ENCODE measurements at places on chromosomes 4 and X.

- no peaks in the 10 kb centered on the region for H3K36me3 ChIP-seq
- H3K27ac ChIP-seq, result peak overlapping the region; percentile 64
- peaks cover 2% of the 10 kb centered on the region for H3K27me3 ChIP-seq
- no peak for DNase-seq
Measured at GRCh38 chrX:154000051-154000450, 19.7 kb downstream of the IRAK1 start.

- no peak overlapping the region for H3K27ac ChIP-seq
- peaks cover 13% of the 10 kb centered on the region for H3K27me3 ChIP-seq
- H3K4me3 ChIP-seq, result no peak overlapping the region
- no peaks in the 10 kb centered on the region for H3K36me3 ChIP-seq
- DNase-seq, result no peak
Measured at GRCh38 chrX:2931612-2932011, 2.5 kb upstream of the ARSD start.

DNA sequence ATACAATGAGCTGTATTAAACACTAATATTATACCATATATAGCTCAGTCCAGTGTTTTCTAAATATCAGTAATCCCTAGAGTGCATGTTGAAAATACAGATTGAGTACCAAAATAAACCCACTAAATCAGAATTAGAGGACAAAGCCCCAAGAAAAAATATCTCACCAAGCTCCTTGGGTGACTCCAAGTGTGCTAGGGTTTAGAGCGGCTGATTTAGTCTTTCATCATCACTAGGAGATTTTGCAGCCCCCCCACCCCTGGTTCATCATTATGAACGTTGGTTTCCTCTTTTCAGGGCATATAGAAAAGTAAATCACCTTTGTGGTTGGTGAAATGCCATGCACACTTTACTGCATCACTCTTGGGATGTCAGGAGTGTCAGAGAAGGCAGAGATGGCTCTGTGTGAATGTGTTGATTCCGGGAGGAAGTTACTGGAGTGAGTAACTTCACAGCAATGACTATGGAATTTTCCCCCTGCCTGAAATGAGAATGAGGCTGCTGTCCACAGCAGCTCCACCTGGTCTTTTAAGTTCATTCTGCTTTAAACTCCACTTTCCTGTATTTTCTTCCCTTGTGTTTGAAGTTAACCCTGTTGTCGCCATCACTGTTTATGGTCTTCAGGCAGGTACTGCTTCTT is 25.2 kb upstream of the ANAPC4 start:
- H3K27ac ChIP-seq, result no peak overlapping the region
- H3K36me3 ChIP-seq, result no peaks in the 10 kb centered on the region
- H3K27me3 ChIP-seq, result peaks cover 2% of the 10 kb centered on the region
- H3K4me3 ChIP-seq, result no peak overlapping the region

GRCh38 chr4:98284640-98285046 is 23.5 kb downstream of the RAP1GDS1 start:
- DNase-seq, result no peak
- H3K27me3 ChIP-seq, result peaks cover 2% of the 10 kb centered on the region
- no peaks in the 10 kb centered on the region for H3K36me3 ChIP-seq

- no peak overlapping the region for H3K4me3 ChIP-seq
- H3K27ac ChIP-seq, result no peak overlapping the region
- no peak for DNase-seq
- no peaks in the 10 kb centered on the region for H3K36me3 ChIP-seq
- no peaks in the 10 kb centered on the region for H3K27me3 ChIP-seq
Measured at GRCh38 chrX:154727418-154727817, 23.5 kb downstream of the GAB3 start.

DNA sequence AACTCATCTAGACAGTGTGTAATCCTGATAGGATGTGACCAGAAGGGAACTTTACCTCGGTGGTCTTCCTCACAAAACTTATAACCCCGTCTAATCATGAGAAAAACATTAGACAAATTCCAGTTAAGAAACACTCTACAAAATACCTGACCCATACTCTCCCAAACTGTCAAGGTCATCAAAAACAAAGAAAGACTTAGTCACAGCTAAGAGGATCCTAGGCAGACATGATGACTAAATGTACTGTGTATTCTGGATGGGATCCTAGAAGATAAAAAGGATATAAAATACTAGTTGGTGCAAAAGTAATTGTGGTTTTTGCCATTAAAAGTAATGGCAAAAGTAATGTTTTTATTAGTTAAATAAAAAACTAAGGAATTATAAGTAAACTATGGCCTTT is 81.6 kb downstream of the DTHD1 start:
- H3K27me3 ChIP-seq, result no peaks in the 10 kb centered on the region
- no peak overlapping the region for H3K4me3 ChIP-seq
- H3K36me3 ChIP-seq, result no peaks in the 10 kb centered on the region

- H3K27me3 ChIP-seq, result no peaks in the 10 kb centered on the region
- no peaks in the 10 kb centered on the region for H3K36me3 ChIP-seq
- no peaks in the 10 kb centered on the region for H3K4me1 ChIP-seq
Measured at GRCh38 chrX:4181782-4182407, 468.4 kb upstream of the PRKX start.

DNA sequence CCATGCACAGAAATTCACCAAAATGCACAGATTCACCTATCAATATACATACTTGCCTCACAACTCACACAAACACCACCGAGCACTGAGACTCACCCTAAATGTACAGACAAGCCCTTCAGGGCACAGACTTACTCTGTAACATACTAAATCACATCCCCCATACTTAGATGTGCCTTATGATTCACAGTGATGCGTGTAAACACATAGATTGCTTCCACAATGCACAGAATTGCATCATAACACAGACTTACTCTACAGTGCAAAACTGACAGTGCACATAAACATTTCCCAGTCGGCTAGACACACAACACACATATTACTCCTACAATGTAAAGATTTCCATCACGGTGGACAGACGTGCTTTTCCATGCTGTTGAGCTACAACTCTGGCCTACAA is 6.2 kb downstream of the LINC00632 start:
- peaks cover 3% of the 10 kb centered on the region for H3K4me1 ChIP-seq
- H3K36me3 ChIP-seq, result no peaks in the 10 kb centered on the region
- DNase-seq, result no peak
- no peak overlapping the region for H3K4me3 ChIP-seq

DNA sequence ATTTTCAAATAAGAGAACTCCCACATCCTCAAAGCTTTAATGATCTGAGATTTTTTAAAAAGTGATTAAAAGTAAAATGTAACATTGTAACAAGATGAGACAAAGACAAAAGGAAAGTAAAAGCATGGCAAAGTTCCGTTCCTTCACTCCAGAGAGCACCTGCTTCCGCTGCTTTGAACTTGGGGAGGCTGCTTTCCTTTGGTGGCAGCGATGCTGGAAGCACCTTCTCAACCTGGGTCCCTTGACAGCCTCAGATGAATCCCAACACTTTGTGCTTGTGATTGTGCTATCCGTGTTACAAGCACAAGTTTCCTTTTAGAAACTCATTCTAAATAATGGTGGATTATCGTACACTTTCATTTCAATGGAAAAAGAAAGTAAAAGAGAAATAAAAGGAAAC is 59.7 kb downstream of the HADH start:
- DNase-seq, result no peak
- no peaks in the 10 kb centered on the region for H3K27me3 ChIP-seq
- H3K27ac ChIP-seq, result no peak overlapping the region
- no peak overlapping the region for H3K4me3 ChIP-seq

DNA sequence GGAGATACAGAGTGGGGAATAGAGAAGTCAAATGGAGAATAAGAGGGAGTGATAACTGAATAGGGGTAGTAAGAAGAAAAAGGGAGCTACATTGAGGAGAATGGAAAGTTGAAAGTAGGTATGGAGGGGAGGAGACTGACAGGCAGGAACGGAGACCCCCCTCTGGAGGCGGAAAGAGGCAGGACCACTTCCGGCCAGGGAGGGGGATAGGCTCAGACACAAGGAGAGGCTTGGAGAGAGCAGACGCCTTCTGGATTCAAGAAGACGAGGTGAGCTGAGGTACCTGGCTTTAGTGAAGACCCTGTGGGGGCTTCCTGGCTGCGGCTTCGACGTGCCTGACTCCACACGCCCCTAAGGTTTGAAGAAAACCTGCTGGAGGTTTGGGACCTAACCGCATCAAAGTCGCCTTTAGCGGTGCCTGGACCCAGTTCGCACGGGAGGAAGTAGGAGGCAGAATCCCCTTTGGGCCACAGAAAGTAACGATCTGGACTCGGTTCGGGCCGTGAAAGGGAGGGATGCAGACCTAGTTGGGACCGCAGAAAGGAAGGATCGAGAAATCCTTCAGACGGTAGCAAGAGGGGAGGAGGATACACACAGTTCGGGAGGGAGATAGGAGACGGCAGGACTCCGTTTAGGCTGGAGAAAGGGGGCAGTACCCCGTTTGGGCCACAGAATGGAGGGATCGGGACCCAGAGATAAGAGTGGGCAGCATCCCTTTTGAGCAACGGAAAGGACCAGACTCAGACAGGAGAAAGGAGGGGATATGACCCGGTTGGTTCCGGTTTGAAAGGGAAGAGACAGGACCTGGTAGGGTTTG is at the start of gene TRO:
TRO (plus strand) TSS at position 215 of the 817 bp plus-strand sequence. CDS start 1,423 bp downstream, outside the sequence.
- H3K27me3 ChIP-seq, result no peaks in the 10 kb centered on the region
- peak within 1 kb of the TSS; percentile 91 for H3K27ac ChIP-seq
- peak within 1 kb of the TSS; percentile 97 for H3K4me3 ChIP-seq
- peaks cover 2% of the 10 kb centered on the region for H3K4me1 ChIP-seq
- DNase-seq, result peak; percentile 70

DNA sequence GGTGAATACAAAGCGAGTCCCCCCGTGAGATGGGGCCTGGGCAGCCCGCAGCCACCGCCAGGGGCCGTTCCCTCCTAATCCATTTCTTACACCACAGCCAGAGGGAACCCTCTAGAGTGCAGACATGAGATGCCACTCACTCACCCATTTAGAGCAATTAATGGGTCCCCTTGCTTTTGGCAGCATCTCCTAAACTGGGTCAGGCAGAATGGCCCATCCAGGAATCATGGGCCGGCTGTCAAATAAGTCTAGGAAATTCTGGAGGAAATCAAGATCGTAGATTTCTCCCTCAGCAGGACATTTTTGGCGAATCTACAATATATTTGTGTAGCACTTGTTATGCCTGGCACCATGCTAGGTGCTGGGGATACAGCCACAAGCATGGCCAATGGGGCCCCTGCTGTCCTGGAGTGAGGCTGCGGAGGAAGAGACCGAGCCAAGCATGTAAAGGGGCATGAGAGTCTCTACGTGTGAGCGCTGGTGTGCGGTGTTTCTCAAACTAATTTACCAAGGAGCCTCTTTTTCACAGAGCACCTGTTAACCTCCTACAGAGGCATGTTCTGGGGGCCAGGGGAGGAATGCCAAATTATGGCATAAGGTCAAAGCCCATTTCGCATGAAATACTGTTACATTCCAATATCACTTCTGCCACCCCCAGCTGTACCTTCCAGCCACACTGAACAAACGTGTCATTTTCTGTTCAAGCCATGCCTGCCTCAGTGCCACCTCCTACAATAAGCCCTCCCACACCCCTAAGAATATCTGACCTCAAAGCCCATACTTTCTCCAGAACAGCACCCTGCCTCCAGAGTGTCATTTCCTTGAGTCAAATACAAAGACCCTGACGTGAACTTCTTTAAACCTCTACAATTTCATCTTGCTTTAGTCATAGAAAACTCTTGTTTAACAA is 28.1 kb upstream of the JAKMIP1 start:
- H3K4me3 ChIP-seq, result no peak overlapping the region
- H3K36me3 ChIP-seq, result no peaks in the 10 kb centered on the region
- no peak overlapping the region for H3K27ac ChIP-seq
- H3K27me3 ChIP-seq, result peaks cover 4% of the 10 kb centered on the region
- peaks cover 9% of the 10 kb centered on the region for H3K4me1 ChIP-seq

DNA sequence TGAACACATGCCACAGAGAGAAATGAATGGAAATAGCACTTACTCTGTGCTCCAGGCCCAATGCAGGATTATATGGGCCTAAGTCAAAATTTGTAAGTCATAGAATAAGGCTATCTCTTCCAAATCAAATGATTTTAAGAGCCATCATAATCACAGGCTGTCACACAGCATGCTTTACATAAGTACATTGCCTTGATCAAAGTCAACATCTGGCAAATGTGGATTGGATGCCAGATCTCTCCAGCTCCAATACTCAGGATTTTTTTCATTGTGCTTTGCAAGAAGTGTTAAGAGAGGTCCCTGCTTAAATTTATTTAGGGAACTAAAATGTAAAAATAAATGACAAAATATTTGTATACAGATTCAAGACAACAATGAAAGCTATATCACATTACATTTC is 299.9 kb downstream of the PRDM5 start:
- no peaks in the 10 kb centered on the region for H3K27me3 ChIP-seq
- H3K4me1 ChIP-seq, result no peaks in the 10 kb centered on the region
- H3K4me3 ChIP-seq, result no peak overlapping the region

- no peaks in the 10 kb centered on the region for H3K4me1 ChIP-seq
- H3K27ac ChIP-seq, result no peak overlapping the region
- H3K27me3 ChIP-seq, result no peaks in the 10 kb centered on the region
- DNase-seq, result no peak
- H3K36me3 ChIP-seq, result no peaks in the 10 kb centered on the region
Measured at GRCh38 chrX:24019448-24019847, 7.5 kb downstream of the KLHL15 start.

DNA sequence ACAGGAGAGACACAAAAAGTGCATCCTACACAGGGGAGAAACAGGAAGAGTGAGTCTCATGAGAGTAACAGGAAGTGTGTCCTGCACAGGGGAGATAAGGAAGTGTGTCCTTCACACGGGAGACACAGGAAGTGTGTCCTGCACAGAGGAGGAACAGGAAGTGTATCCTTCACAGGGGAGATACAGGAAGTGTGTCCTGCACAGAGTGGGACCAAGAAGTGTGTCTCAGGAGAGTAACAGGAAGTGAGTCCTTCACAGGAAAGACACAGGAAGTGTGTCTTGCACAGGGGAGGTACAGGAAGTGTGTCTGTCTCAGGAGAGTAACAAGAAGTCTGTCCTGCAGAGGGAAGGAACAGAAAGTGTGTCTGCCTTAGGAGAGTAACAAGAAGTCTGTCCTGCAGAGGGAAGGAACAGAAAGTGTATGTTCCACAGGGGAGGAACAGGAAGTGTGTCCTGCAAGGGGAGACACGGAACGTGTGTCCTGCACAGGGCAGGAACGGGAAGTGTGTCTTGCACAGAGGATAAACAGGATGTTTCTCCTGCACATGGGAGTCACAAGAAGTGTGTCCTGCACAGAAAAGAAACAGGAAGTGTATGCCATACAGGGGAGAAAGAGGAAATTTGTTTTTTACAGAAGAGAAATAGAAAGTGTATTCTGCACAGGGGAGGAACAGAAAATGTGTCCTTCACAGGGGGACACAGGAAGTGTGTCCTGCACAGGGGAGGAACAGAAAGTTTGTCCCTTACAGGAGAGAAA is 102.0 kb downstream of the ARSF start:
- H3K27ac ChIP-seq, result no peak overlapping the region
- H3K27me3 ChIP-seq, result no peaks in the 10 kb centered on the region
- H3K4me3 ChIP-seq, result no peak overlapping the region

DNA sequence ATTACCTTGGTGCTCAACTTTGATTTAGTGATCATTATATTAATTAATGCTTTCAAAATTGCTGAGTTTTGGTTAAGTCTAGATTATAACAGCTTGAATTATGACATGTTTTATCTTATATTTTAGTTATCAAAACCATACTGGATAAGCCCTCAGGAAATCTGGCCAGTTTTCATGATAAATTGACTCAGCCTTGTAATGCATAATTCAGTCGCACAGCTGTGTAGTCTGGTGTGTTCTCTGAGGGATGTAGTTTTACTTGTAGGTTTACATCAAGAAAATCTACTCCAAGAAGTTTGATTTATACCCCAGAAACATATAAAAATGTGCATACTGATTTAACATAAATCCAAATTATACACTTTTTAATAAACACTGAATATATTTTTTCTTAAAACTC is 477.5 kb downstream of the SPRY1 start:
- H3K27ac ChIP-seq, result no peak overlapping the region
- H3K36me3 ChIP-seq, result no peaks in the 10 kb centered on the region
- no peak for DNase-seq
- peaks cover 4% of the 10 kb centered on the region for H3K4me1 ChIP-seq
